Stimulated activated memory B cell treated with anti-CD40 and anti-IgM and Interleukin-4, amounts not matched to agents 10 μg/mL and 1 μg/mL and 100 μg/mL, for 72 hours (primary cell): ENCODE measurements at places on chromosomes 12 and 14.
A peak's percentile ranks its signal among the peaks of the same experiment; 100 is the strongest.

DNA sequence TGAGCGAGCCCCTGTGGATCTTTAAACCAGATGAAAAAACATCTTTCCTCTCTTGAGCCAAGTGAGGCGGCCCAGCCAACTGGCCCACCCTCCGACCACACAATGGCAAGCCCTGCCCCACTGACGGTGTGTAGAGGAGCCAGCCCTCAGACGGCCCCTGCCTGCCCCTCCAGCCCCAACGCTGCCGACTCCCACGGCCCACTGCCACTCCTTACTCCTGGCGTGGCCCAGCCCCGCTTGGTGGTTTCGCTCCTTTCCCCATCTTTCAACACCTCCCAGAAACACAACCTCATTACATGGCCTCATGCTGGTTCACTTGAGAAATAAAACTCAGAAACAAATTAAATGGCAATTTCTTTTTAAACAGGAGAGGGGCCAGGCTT is 80.6 kb upstream of the DICER1 start:
- no peak for ATAC-seq

GRCh38 chr12:56425193-56425592 is 24.0 kb downstream of the TIMELESS start:
- ATAC-seq, result no peak

DNA sequence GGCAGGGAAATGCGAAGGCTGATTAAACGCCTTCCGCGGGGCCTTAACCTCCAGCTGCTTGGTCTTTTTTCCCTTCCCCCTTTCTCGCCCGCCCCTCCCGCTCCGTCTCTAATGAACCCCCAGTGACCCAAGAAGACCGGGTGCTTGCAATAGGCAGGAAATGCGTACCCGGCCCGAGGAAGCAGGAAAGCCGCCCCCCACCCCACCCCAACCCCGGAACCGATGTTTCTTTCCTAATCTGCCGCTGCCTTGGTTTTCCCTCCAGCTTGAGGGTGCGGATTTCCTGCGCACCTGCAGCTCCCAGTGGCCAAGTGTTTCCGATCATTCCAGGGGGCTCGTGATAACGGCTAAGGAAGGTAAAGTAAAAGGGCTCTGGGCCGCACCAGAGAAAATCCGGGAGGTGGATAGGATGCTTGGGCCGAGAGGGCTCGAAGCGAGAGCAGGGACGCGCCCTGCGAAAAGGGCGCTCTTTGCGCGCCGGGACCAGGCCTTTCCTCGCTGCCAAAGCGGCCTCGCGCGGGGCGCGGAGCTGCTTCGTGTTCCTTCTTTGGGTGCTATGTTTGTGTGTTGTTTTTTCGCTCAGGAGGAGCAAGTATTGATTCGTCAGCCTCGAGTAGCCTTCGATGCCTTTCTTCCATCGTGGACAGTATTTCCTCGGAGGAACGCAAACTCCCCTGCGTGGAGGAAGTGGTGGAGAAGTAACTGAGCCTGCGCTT is 983 bp downstream of the MYF6 start:
- ATAC-seq, result no peak

- ATAC-seq, result no peak
These were observed 163.4 kb downstream of the OTOGL start for GRCh38 chr12:80262771-80263170.

DNA sequence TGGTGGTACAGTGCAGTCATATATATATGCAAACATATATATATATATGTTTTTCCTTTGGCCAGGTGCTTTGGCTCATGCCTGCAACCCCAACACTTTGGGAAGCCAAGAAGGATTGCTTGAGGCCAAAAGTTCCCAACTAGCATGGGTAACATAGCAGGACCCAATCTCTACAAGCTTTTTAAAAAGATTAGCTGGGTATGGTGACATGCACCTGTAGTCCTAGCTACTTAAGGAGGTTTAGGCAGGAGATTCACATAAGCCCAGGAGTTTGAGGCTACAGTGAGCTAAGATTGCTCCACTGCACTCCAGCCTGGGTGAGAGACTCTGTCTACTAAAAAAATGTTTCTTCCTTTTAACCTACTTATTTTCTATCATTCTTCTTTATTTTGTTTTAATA is 10.2 kb downstream of the PZP start:
- no peak for ATAC-seq

DNA sequence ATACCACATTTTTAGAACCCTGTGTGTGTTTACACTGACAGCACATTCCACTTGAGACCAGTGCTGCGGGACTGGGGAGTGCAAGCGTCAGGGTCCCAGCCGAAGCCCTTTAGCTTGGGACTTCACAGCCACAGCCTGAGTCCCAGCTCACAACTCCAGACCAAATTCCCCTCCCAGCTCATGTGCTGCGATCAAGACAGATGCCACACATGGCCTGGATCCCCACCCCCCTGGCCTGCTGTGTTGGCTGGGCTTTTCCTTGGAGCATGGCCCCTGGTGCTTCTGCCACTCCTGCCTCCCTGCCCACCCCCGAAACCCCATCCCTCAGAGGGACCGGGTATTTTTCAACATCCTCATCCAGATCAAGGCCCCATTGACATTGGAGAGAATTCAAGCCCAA is 63.7 kb downstream of the WDR20 start:
- no peak for ATAC-seq

DNA sequence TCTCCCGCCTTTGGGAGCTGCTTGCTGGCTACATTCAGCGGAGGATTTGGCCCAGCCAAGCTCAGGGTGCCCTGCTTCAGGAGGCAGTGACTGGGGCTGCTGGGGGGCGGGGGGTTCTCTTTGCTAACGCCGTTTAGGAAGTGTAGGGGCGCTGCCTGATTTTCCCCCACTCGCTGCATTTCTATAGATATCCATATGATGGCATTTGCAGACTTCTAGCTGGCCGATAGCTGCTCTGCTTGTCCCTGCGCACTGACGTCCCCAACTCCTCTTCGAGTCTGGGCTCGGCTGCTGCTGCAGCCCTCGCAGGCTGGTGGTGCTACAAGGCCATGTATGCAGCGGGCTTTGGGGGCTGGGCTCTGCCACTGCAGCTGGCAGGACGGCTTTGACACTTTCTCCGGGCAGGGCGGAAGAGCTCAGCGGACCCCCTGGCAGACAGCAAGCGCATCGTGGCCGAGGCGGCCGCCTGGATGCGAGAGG is 3.1 kb downstream of the LRFN5 start:
- no peak for ATAC-seq

GRCh38 chr12:51320695-51321320 is 3.2 kb downstream of the BIN2 start:
- no peak for ATAC-seq

GRCh38 chr14:27026097-27026496 is 428.3 kb upstream of the NOVA1 start:
- no peak for ATAC-seq

- no peak for ATAC-seq
These were observed 241.3 kb upstream of the GRIP1 start for GRCh38 chr12:66920205-66920604.

- no peak for ATAC-seq
These were observed 73.8 kb downstream of the RASSF8 start for GRCh38 chr12:26032290-26032689.

- no peak for ATAC-seq
These were observed 118.1 kb upstream of the PRKD1 start for GRCh38 chr14:30045720-30046119.

DNA sequence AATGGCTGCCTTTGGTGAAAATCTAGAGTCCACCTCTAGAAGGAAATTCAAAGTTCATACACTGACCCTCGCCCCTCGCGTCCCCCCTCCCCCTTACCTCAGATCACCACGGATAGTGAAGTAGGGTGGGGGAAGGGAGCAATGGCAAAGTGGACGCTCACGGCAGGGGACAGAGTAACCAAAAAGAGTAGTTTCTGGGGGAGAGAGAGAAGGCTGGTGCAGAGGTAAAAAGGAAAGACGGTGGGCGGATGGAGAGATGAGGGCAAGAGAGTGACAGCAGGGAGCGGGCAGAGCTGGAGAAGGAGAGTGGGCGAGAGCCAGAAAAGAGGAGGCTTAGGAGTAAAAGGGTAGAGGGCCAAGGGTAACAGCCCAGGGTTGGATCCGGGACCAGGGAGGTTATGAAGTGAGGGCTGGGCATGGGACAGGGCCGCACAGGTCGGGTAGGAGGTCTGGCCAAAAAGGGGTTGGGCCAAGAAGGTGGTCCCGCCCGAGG is 423 bp downstream of the ALDH6A1 start:
- ATAC-seq, result peak; percentile 22

DNA sequence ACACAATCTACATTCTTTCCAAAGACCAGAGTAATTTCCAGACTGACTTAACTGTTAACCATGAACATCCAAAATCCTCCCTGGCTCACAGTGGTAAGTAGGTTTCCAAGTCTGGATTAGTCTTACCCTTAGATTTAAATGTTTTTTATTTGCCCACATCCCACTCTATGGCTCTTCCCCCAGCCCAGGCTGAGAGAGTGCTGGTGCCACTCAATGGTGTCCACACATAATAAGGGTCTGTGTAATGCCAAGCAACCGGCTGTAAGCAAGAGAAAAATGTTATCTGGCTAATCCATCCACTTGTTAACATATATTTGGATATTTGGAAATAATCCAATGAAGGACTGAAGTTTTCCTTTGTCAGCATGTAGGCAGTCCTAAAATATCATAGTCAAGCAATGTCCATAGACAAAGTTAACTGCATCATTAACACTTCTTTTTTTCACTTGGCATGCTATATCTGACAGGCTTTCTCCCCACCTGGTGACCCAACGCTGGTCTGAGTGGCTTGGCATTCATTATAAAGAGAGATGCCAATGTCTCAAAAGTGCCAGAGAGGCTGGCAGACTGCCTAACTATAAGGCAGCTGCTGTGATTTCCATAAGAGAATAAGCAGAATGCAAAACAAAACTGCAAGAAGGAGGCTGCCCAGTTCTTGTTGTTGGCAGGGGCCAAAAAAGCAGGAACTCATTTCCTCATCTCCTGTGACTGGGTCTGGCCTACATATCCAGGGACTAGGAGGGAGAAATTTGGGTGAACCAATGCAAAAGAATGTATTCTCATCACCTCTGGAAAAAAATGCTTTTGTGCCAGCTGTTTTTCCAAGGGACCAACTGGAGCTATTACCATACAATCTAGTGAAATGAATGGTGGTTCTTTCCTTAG is 13.9 kb upstream of the HOXC13 start:
- ATAC-seq, result no peak

GRCh38 chr14:79256380-79256779 is 954.9 kb downstream of the DIO2 start:
- ATAC-seq, result no peak

DNA sequence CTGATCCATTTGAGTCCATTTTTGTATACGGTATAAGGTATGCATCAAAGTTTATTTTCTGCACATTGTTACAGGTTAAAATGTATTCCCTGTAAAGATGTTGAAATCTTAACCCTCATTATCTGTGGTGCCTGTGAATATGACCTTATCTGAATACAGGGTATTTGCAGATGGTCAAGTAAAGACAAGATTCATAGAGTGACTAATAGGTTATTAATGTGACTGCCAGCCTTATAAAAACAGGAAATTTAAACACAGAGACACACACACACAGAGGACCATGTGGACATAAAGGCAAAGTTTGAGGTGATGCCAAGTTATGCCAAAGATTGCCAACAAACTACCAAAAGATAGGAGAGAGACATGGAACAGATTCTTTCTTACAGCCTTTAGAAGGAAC is 347.2 kb upstream of the DCN start:
- ATAC-seq, result no peak

DNA sequence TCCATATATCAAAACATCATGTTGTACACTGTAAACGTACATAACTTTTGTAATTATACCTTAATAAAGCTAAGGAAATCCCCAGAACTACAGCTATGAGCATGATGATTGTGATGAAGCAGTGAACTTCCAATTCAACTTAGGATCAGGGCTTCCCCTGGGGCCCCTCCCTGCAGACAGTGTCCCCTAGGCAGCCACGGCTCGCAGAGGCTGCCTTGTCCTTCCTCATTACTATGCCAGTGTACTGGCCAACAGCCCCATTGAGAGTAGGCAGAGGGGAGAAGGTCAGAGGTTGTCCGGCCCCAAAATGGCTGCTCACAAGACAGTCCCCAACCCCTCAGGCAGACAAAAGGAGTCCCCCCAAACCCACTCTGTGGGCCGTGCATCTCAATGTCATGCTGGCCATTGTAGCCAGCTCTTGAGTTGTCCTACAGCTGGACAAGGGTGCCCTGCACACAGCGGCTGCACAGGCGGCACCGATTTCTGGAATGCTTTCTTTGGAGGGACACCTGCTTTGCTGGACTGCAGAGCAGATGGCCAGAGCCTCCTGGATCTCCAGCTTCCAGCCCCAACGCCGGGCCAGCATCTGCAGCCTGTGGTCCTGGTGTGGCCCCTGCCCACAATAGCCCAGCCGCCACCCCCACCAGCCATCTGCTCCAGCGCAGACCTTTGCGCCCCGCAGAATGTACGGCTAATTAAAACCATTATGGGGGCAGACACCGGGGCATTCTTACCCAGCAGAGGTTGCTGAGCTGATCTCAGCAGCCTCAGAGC is 46.1 kb downstream of the NIN start:
- peak; percentile 10 for ATAC-seq

GRCh38 chr14:90534091-90534837 is 137.4 kb downstream of the CALM1 start:
- no peak for ATAC-seq

DNA sequence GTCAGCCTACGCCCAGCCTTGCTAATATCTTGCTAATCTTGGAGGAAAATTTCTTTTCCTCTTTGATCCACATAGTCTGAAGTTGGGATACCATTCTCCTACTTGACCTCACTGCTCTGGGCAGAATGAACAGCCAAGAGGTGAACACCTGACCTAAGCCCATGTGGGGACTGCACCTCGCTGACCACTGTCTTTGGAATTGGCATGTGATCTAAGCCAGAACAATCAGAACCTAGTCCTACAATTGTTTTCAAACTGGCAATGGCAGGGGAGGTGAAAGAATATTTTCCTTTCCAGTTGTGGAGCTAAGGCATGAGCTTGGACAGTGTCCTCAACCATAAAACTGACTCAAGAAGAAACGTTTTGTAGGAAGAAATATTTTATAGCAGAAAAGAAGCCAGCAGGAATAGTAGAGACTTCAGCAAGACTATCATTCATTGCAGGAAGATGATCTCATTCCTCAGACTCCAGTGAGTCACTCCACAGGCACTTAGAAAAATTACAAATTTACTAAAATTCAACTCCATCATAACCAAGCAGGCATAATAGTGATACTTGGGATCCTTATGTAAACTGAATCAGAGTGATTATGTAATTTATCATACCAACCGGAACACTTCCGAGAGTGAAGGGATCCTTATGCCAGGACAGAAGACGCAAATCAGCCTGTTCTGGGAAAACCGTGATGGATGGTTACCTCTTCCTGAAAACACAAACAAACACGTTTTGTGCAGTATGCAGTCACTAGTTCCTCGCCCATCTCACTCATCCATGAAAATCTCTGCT is 14.7 kb downstream of the PTPRO start:
- ATAC-seq, result peak; percentile 31

GRCh38 chr14:74401504-74402241 is 24.3 kb downstream of the SYNDIG1L start:
- peak; percentile 95 for ATAC-seq

GRCh38 chr12:91985002-91985787 is 160.5 kb downstream of the BTG1 start:
- no peak for ATAC-seq

DNA sequence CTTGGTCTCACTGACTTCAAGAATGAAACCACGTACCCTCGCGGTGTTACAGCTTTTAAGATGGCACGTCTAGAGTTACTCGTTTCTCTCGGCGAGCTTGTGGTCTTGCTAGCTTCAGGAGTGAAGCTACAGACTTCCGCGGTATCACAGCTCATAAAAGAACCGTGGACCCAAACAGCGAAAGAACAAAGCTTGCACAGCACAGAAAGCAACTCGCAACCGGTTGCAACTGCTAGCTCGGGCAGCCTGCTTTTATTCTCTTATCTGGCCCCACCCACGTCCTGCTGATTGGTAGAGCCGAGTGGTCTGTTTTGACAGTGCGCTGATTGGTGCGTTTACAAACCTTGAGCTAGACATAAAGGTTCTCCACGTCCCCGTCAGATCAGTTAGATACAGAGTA is 4.2 kb upstream of the CLEC4C start:
- ATAC-seq, result no peak
